ENCODE measurements at places on chromosomes 1 and 21. TPM values are rescaled to one million over a fixed set of nuclear protein-coding genes. Genes with fewer than 3 reads are reported as not detected.
A peak's percentile ranks its signal among the peaks of the same experiment; 100 is the strongest.

GRCh38 chr1:180252638-180253536, 22.8 kb downstream of the LHX4 start:
- peak; percentile 84 for DNase-seq

Gene NHLH1
- not detected for total RNA-seq

Gene UMODL1
- total RNA-seq: 0.05 TPM

Gene CFAP74
- total RNA-seq: not detected

GRCh38 chr1:11825131-11825530, 19.1 kb downstream of the CLCN6 start:
- no peak for DNase-seq

Gene ELAPOR1
- 0.19 TPM for total RNA-seq

- DNase-seq: no peak
These were observed 723.2 kb upstream of the CXADR start for GRCh38 chr21:16789636-16790035.

Gene PTPN14
- 25.1 TPM for total RNA-seq

- no peak for DNase-seq
These were observed 22.9 kb downstream of the SAMSN1 start for GRCh38 chr21:14523234-14523633.

Gene RHOU
- 4.2 TPM for total RNA-seq

Gene SPRR2B
- total RNA-seq: not detected

GRCh38 chr1:232037774-232038388, 411.3 kb downstream of the DISC1 start:
- no peak for DNase-seq

Gene CHI3L2
- 3.7 TPM for total RNA-seq

- DNase-seq: no peak
These were observed 251.5 kb downstream of the DYRK1A start for GRCh38 chr21:37618081-37618480.

Gene CHIA
- not detected for total RNA-seq

DNA sequence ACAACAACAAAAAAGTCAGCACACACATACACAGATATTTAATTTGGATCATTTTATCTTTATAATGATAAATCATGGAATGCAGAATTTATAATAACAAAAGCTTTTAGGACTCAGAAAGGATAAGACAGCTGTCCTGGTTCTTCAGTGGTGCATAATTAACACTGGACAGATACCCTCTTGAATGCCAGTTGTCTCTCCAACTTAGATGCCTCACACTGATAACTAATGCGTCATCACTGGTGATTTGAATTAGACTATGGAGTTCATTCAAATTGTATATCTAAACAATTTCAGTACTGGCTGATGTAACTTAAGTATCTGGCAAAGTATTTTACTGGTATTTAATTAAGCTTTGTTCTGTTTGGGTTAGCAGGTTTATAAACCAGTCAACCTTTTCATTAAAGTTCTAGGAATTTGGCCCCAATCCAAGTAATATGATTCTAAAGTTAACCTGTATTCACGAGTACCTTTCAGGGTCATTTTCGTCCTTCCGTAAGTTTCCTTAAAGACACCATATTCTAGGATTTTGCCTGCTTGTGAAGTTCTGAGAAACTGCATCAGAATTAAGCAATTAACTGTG, 1199.5 kb upstream of the TMPRSS15 start:
- DNase-seq: no peak

- no peak for DNase-seq
These were observed 51.1 kb downstream of the DISP3 start for GRCh38 chr1:11529763-11530730.

DNA sequence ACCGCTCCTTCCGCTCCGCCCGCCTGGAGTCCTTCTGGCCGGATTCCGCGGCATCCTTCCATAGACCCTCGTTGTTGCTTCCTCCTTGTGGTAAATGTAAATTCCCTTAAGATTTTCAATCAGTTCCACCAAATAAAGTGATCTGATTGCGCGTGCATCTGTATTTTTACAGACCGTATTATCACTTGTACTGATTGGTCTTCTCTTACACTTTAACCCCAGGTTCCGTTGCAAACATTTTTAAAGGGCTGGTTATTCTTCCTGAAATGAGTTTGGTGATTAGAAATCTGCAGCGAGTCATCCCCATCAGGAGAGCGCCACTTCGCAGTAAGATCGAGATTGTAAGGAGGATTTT, 483 bp downstream of the YBEY start:
- DNase-seq: no peak

GRCh38 chr1:17802164-17802563, 47.0 kb downstream of the ACTL8 start:
- DNase-seq: no peak

Gene CATSPERE
- 0.65 TPM for total RNA-seq

DNA sequence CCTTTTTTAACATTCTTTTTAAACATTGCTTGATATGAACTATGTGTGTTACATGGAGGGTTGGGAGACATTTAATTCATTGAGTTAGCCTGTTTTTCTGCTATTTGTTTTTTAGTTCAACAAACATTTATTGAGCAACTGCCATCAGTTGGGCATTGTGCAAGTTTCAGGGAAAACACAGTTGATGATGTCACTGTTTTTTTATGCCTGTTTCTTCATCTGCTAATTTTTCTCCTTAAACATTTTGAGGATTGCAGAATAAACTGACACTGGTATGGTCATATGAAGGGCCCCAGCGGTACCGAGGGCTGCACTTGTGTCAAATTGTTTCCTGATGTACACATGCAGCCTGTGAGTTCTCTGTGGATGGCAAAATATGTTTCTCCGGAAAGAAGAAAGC, 253.0 kb downstream of the FGGY start:
- DNase-seq: peak; percentile 52

GRCh38 chr1:55015123-55015522, 16.4 kb downstream of the BSND start:
- DNase-seq: no peak

- DNase-seq: peak; percentile 24
These were observed 26.4 kb upstream of the SUMO3 start for GRCh38 chr21:44844256-44844655.

Gene LHX8
- not detected for total RNA-seq

DNA sequence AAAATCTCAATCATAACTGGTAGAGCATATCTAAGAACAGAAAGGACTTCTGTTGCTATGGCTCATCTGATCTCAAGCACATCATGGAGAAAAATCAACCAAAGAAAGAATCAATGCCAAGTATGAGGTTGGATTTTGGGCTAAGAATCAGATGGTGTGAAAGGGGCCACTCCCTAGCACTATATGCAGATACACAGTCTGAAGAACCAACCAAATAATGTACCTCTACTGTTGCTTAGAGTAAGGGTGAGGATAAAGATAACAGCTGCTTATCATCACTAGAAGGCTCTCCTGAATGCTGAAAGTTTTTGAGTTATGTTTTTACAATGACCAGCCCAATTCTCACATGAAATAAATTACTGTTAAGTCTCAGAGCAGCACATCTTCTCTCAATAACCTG, 35.6 kb downstream of the ST7L start:
- no peak for DNase-seq

GRCh38 chr21:42143111-42143510, 72.0 kb downstream of the UMODL1 start:
- no peak for DNase-seq

DNA sequence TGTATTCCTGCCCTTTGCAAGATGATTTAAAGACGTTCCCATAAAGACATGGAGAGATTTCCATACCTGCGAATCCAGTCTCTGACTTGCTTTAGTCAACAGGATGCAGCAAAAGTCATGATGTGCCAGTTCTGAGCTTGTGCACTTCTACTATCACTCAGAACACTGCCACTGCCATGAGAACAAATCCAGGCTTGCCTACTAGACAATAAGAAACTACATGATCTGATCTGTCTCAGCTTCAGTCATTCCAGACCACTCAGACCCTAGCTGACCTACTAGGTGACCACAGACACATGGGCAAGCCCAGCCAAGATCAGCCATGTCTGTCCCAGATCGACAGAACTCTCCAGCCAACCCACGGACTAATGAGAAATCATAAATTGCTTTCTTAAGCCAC, 219.2 kb downstream of the RRAGC start:
- no peak for DNase-seq

Gene TUFT1
- total RNA-seq: 3.4 TPM

GRCh38 chr1:110195196-110195595, 14.9 kb upstream of the KCNC4 start:
- DNase-seq: no peak

DNA sequence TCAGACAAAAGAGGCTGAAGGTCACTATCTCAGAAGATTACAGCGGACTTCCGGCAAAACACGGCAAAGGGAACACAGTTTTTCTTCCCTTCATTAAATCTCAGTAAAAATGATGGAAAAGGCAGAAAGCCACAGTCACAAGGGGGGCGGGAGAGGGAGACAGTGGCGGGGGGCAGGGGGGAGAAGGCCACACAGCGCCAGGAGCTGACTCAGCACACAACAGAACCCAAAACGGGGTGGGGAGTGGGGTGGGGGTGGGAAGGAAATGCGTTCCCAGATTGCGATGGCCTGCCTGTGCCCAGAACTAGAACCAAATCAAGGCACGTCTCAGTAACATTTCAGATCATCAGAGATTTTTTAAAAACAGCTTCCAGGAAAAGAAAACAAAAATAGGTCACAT, 13.4 kb downstream of the CFAP74 start:
- DNase-seq: no peak

Gene CALML6
- not detected for total RNA-seq

DNA sequence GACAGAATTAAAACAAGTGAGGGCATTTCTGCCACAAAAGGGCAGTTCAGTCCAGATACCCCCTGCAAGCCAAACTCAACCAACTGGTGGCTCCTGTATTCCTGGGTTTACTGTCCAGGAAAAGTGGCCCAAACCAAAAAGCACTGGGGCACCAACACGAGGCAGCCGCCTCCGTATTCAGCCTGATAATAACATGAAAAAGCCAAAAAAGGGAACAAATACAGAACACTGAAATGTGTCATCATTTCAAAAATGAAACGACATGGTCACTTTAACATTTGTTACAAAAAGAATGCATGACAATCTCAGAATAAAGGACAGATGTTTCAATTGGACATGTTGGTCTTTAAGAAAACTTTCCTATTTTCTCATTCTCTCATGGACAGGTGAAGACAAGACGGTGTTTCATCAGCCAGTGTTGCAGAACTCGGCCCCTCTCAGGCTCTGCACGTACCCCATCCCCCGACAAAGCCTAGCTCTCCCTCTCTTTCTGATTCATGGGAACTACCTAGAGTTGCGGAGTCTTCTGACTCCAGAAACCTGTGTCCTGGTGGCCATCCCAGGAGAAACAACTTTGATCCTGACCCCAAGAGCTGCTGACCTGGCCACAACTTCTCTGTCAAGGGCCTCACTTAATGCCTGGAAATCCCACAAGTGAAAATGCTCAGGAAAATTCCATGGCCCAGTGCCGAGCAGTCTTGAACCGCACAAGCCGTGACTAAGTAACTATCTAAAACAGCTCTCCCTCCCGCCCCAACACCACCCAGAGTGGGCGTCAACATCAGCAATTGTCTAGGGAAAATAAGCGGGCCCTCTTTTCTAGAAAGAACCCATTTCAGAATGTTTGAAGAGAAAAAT, 27.1 kb downstream of the ZBTB17 start:
- peak; percentile 76 for DNase-seq

GRCh38 chr1:206540044-206540780, 32.9 kb downstream of the RASSF5 start:
- peak; percentile 51 for DNase-seq

DNA sequence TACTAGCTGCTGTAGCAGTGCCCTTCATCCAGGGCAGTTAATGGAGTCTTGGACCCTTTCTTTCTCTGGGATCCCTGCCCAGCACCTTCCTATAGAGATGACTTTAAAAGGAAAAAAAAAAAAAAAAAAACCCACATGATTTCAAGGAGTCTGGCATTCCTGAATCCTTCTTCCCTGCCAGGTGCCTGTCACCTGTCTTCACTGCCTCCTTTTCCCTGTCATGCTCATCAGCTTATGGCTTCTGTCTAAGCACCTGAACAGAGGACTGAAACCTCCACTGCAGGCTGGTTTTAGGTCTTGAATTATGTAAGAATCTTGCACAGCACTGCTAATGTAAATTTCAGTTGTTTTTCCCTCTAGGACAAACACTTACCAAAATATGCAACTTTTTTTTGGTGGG, 24.9 kb downstream of the PPT1 start:
- DNase-seq: no peak

Gene PRAMEF18
- total RNA-seq: not detected

All from Right ventricle myocardium superior (tissue), 1 donor.